Activated T-helper 2 cell treated with anti-CD3 and anti-CD28 coated beads, Interferon-gamma antibody, Interleukin-2, Interleukin-4, amounts not matched to agents 10 μg/mL and 5 μg/mL and 100 μg/mL, durations not matched to agents 14 hours and 24 hours and 36 hours (primary cell): ENCODE measurements at places on chromosomes 5 and 9.

DNA sequence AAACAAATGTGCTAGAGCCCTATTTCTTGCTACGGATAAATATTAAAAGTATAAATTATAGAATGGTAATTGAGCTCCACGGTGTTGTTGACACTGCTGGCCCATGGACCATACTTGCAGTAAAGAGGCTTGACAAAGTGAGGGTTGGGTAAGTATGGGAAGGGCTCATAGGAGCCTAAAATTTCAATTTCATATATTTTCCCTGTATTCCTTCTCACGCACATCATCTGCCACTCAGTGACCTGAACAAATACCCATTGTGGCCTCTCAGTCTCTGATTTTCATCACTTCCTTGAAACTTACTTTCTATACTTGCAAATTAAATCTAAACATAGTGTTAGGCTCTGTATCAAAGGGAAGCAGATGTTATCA, 116.5 kb downstream of the PIK3R1 start:
- no peak for DNase-seq

GRCh38 chr9:127199001-127199791, 65.4 kb upstream of the GARNL3 start:
- DNase-seq, result peak; percentile 68

DNA sequence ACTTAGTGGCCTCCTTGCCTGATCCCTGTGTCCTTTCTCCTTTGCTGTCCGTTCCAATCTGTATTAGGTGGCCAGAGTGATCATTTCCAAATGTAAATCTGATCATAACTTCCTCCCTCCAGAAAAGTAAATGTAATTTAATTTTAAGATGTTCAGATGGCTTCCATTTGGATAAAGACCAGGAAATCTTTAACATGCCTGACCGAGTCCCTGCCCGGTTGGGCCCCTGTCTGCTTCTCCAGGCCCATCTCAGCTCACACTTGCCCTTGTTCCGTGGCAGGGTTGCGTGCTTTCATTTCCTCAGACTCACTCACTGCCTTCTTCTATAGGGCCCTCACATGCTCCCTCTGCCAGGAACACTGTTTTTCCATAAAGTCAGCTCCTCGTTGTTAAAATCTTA, 7.6 kb downstream of the MAP3K1 start:
- no peak for DNase-seq

GRCh38 chr9:134318941-134319305, 7.3 kb upstream of the RXRA start:
- no peak for DNase-seq

DNA sequence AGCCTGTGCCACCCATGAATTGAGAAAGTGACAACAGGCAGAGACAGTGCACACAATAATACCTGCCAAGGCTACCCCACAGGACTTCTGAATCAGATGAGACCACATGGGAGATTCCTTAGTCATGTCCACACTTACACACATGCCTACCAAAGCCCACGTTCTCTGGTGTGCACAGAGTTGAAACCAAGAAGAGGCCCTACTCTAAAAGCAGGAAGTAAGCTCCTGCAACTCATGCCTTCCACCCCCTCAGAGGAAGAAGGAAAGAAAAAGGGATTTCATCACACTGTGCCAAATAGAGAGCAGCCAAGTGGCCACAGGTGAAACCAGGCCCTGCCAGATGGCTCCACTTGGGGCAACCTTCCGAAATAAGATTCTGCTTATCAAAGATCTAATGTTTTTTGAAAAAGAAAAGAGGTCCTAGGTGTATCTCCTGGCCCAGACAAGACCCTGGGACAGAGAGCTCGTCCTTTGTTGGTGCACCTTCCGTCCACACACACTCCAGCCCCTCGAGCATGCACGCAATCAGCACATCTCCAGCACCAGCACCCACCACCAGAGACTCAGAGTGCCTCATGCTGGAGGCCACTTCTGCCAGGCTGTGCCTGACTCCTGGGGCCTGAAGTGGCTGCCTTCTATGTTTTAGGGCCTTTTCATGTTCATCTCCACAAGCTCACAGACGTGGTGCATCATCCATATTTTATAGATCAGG, 114.6 kb upstream of the SPOCK1 start:
- DNase-seq, result no peak

DNA sequence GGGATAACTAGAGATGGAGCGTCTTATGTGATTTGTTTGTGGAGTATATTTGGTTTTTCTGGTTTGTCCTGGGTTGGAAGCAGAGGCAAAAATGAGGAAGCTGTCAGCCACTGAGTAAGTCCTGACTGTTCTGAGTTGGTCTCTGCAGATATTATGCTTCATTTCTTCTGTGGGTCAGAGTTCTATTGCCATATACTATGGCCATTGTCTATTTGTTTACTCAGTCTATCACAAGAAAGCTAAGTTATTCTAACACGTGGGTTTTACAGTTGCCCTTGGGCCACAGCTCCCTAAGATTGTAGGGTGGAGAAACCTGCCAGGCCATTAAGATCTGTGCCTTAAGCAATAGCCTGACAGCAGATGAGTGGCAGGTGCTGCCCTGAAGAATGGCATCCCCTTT, 3.0 kb upstream of the CTSV start:
- no peak for DNase-seq

DNA sequence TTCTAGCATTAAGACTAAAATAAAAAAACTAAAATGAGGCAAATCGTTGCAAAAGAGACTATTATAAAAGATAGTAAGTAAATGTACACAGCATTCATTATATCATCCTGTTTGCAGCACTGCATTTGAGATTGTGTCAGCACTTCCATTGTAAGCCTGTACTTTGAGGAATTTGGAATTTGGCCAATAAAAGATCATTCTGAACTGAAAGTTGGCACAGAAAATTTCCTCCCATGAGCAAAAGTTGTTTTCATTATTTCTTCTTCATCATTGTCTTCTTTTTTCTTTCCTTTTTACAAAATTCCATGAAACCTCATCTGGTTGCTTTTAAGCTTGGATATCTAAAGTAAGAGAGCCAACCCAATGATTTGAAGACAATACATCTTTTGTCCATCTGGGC, 199.3 kb upstream of the ADAMTSL1 start:
- DNase-seq, result no peak

DNA sequence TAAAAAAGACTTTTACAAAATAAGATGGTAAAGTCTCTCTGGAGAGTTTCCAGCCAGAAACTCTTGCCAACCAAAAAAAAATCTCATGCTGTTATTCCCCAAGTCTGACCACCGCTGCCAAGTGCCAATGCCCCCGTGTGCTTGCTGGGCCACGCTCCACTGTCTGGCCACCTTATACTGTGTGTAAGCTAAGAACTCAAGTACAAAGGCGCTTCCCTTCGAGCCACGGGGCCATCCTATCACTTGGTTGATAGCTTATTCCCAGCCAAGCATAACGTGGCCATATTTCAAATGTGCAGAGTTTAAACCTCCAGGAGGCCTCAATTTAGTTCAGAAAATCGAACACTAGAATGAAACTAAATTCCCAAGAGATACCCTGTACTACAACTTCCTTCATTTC, 36.0 kb downstream of the ROR2 start:
- DNase-seq, result no peak

GRCh38 chr9:134390537-134390936, 64.3 kb downstream of the RXRA start:
- DNase-seq, result peak; percentile 49

DNA sequence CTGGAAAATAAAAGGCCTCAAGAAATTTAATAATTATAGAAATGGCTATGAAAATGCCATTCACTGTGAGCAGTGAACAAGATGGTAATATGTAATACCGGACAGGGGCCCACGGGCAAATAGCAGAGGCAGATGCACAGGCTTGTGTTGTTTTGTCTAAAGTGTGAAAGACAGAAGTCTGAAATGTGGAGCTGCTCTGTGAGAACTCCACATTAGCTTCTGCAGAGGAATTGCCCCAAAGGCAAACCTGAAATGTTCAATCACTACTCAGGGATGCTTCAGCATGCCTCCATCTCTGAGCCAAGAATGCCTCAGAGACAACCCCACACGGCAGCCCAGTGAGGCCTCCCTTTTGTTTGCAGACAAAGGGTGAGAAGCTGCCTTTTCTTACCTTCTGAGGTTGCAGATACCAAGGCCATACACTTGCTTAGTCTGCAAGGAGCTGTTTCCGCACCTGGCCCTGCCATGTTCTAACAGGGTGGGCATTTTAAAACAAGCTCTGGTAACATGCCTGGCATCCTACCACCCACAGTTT, 124.3 kb upstream of the CXCL14 start:
- no peak for DNase-seq

- DNase-seq, result no peak
These were observed 212.8 kb downstream of the GNA14 start for GRCh38 chr9:77435277-77435676.

DNA sequence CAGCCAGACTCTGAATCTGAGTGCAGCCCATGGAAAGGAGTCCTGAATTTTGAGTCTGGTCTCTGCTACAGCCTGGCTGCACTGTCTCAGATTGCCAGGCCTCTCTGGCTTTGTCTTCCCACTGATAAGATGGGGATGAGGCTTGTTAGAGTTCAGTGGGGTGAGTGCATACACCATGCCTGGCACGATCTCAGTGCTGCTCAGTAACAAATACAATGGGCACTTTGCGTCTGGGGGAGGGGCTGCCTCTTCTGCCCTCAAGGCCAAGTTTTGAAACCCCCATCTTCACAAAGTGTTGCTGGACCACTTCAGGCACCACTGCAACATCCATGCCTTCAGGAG, 49.0 kb downstream of the PPARGC1B start:
- DNase-seq, result no peak

DNA sequence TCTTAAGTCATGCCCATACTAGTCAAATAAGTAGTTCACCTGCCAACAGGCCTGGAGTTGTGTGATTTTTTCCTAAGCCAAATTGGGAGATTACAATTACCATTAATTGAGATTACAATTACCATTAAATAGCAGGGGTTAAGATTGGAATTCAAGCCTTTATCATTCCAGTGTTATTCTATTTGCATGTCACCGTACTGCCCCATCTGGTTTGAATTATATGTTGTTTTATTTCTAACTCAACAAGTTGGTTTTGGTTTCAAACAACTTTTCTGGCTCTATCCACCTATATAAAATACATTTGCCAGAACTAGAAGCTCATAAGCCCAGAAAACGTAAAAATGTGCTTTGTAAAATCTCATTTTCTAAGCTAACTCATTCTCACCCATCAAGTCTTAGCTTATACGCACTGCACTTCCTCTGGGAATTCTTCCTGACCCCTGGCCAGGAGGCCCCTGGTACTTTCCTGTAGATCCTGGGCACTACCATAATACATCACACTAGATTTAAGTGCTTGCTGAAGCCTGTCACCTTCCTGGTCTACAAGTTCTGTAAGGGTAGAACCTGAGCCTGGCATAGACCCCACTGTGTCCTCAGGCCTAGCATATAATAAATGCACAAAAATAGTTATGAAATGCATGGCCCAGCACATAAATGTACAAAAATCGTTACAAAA, 242.0 kb upstream of the TRPM3 start:
- DNase-seq, result no peak

DNA sequence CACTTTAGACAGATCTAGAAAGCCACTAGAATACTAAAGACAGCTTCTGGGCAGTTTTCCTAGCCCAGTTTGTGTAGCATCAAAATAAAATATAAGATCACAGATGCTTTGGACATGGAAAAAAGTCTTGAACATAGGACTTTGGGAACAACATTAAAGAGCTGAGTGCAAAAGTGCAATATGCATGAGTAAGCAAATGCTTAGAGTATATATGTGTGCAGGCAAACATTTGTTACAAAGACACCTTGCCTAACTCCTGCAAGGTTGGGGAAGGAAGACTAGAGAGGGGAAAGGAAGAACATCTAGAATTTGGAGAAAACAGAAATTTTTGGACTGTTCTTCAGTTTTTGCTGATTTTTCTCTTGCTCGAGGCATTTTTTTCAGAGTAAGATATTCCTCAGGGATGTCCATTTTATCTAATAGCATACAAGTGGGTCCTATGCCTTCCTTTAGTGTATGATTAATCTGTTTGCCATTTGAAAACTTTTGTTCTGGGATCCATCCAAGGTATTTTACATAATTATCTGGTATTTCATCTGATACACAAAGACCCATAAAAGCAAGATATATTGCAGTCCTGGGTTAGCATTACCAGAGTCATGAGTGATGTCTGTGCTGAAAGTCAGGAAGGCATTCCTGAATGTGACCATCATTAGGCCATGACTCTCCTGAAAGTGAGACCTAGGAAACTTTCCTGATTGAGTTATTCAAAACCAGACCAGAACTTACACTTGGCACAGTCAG, 142.0 kb upstream of the RGMB start:
- DNase-seq, result no peak

GRCh38 chr9:19102631-19103345, at the start of gene HAUS6:
Gene HAUS6, minus strand, starts transcription at chr9:19102904. Its CDS starts 253 bp downstream, at chr9:19102651.
- peak; percentile 94 for DNase-seq

- no peak for DNase-seq
These were observed 503.4 kb downstream of the PDE4D start for GRCh38 chr5:59390074-59390659.

DNA sequence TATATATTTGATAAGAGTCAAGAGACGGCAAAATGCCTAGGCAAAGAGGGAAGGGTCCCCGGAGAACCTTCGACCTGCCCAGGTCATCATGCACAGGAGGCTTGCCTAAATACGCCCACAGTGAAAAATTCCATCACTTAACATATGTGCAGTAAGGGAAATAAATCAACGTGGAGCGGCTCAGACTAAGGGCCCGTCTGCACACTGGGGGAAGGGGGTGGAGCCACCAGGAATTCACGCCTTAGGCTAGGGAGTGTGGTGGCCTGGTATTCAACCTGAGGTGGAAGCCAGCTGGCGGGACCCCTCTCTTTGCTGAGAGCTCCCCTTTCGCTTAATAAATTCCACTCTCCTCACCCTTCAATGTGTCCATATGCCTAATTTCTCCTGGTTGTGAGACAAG, 8.3 kb downstream of the PTBP3 start:
- no peak for DNase-seq

- no peak for DNase-seq
These were observed 20.8 kb downstream of the OBP2B start for GRCh38 chr9:133188006-133188842.

DNA sequence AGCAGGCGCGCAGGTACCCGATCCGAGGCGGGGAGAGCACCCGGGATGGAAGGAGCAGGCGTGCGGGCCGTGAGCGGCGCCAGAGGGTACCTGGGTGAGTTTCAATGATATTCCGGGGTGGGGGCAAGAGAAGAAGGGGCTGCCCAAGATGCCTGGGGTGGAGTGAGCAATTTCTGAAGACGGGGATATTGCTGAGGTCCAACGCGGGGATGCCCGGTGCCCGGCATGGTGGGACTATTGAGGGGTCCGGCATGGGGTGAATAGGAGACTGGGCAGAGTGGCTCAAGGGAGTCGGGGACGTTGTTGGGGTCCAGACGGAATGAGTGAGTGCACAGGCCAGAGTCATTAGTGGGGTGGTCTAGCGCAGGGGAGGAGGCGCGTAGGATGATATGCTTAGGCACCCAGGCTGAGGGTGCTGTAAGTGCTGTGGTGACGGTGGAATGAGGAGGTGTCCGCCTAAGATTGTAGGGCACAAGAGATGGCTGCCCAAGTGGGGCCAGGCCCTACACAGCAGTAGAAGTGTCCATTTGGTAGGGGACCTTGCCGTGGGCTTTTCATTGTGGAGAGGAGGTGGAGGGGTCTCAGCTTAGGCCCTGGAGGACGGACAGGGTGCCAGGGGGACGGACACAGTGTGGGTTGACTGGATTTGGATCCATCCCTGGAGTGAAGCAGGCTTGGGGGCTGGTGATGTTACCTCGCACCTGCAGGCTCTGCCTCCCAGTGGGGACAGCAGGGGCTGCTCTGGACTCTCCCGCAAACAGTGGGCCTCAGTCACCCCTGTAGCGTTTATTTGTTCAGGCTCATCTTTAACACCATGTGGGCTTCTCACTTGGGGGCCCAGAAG, 719 bp downstream of the MIGA2 start:
- DNase-seq, result no peak
